ENCODE measurements at places on chromosomes 1 and 21. TPM values are rescaled to one million over a fixed set of nuclear protein-coding genes. Genes with fewer than 3 reads are reported as not detected.
A peak's percentile ranks its signal among the peaks of the same experiment; 100 is the strongest.

The GBP4 gene
- 60.6 TPM for total RNA-seq

The MPZ gene
- total RNA-seq = 8.5 TPM

- peaks cover 14% of the 10 kb centered on the region for H3K36me3 ChIP-seq
- DNase-seq = no peak
- H3K4me1 ChIP-seq = peaks cover 30% of the 10 kb centered on the region
- no peak overlapping the region for H3K4me3 ChIP-seq
- H3K27me3 ChIP-seq = no peaks in the 10 kb centered on the region
Measured at GRCh38 chr1:155835548-155835947, 21.5 kb downstream of the GON4L start.

DNA sequence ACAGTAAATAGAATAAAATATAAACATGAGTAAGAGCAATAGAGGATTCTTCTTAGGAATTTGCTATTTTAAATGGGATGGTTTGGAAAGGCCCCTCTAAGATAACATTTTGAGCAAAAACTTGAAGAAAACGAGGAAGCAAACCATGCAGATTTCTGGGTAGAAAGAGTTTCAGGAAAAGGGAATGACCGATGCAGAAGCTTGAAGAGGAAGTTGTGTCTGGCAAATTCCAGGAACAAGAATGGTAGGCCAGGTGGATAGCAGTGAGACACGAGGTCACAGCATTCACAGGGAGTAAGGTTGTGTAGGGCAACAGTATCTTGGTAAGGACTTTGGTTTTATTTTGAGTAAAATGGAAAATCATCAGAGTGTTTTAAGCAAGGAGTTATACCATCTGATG is 108.9 kb downstream of the PEX14 start:
- H3K36me3 ChIP-seq = no peaks in the 10 kb centered on the region
- H3K4me3 ChIP-seq = no peak overlapping the region
- no peak overlapping the region for H3K27ac ChIP-seq
- no peak for DNase-seq

GRCh38 chr1:155080312-155081228 is 1.9 kb downstream of the EFNA3 start:
- H3K4me3 ChIP-seq = peak overlapping the region; percentile 79
- no peak overlapping the region for H3K27ac ChIP-seq
- H3K27me3 ChIP-seq = peaks cover 43% of the 10 kb centered on the region
- peak; percentile 54 for DNase-seq
- H3K36me3 ChIP-seq = peaks cover 2% of the 10 kb centered on the region

- H3K4me3 ChIP-seq = peak overlapping the region; percentile 94
- H3K36me3 ChIP-seq = peaks cover 19% of the 10 kb centered on the region
- H3K27ac ChIP-seq = peak overlapping the region; percentile 78
Measured at GRCh38 chr1:43367026-43367903, 546 bp downstream of the ELOVL1 start.

Data from activated T-cell treated with anti-CD3 and anti-CD28 coated beads, Interleukin-2, amount 50 U/mL, for 72 hours (primary cell).